ENCODE measurements at places on chromosomes 12 and 14. TPM values are rescaled to one million over a fixed set of nuclear protein-coding genes. Genes with fewer than 3 reads are reported as not detected.

The PRICKLE1 gene
- polyA plus RNA-seq: 32.3 TPM

- DNase-seq: no peak
Measured at GRCh38 chr14:64149921-64150320, 144.2 kb downstream of the ESR2 start.

The TAS2R30 gene
- 0.23 TPM for polyA plus RNA-seq

The IQSEC3 gene
- 3.9 TPM for polyA plus RNA-seq

DNA sequence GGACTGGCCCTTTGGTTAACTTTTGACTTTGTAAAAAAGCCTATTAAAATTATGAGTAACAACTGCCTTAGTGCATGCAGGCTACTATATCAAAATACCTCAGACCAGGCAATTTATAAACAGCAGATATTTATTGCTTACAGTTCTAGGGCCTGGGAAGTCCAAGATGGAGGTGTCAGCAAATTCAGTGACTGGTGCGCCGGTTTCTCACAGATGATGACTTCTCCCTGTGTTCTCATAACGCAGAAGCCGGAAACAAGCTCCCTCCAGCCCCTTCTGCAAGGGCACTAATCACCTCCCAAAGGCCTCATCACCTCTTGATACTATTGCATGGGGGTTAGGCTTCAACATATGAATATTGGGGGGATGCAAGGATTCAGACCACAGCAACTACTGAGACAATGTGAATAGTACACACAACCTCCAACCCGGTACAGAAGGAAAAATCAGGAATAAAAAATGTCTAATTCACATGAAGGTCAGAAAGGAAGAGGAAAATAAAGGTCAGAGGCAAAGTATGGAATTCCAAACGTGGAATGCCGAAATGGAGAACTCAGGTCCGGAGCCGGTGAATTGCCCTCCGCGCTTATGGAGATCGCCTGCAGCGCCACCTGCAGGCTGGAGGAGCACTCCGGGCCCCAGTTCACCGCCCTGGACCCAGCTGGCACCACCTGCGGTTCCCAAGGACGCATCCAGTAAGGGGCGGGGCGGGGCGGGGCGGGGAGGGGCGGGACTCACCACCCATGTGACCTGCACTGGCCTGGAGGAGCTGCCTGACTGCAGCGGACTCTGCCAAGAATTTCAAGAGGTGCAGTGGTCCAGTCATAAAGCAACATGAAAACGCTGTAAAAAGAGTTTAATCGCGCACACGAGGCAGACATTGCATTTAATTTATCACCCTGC lies 203.4 kb downstream of the KIF26A start:
- DNase-seq: peak; percentile 20

- DNase-seq: no peak
Measured at GRCh38 chr14:105491366-105491973, 424 bp downstream of the TEDC1 start.

The OR6C2 gene
- not detected for polyA plus RNA-seq

DNA sequence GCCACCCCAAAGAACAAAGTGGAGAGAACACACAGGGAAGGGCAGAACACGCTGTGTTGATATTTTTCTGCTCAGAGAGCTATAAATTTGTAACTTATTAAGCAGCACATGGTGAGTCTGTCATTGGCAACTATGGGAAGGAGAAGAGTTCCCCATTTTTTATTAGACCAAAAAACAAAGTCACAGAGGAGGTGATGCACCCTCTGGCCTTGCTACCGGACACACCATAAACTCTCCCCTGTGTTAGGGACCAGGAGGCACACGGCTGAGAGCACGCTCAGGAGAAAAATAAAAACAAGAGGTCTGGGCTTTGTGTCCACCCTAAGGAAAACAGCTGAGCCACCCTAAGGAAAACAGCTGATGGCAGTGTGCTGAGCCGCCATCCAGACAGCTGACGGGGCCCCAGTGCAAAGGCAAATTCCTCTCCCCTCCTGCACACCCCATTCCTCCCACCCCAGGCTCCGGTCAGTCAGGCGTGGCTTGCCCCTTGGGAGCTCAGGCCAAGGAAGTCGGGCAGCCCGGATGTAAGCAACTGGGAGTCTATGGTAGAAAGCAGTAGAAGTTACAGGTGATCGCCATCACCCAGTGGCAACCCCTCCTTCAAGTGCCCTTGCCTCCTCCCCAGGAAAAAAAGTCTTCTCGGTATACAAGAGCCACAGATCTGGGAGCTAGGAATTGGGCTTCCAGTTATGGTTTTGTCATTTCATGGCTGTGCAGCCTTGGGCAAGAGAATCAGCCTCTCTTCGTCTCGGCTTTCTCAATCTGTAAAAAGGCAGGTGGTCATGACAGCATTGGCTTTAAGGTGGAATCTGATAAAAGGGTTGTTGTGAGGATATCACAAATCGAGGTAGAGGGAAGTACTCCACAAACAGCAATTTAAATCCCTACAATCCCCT lies 2.4 kb downstream of the PXN start:
- peak; percentile 77 for DNase-seq

- peak; percentile 18 for DNase-seq
Measured at GRCh38 chr12:128959901-128960300, 106.6 kb downstream of the GLT1D1 start.

DNA sequence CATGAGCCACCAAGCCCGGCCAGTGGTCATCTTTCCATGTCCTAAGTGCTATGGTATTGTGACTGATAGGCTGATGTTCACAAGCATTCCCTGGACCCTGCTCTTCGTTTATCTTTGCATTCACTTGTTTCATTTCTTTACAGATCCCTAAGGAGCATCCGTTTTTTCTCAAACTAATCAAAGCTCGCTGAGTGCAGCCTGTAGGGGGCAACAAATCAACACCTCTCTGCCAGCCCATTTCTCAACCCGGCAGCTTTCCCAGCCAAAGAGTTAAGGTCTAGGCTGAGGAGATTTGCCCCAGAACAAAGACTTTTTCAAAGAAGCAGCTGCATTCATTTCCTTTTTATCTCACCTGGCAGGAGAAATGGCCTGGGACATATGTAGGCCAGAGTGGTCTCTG lies 12.1 kb downstream of the SIRT4 start:
- no peak for DNase-seq

DNA sequence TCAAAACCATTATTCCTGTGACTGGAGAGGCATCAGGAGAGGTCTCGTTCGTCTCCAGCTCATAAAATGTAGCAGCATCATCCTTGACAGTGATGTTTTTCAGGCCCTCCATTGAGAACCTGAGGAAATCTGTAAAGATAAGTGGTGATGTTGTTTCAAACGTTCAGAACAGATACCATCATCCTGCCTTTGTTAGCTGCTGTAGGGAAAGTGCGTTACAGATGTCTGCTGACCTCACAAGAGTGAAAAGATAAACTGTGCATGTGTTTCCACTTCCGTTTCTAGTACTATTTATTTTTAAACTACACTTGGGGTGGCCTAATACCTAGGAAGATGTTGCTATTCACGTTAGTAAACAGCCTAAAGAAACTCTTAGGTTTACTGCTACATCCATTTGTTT lies 28.4 kb downstream of the BCL2L14 start:
- no peak for DNase-seq

DNA sequence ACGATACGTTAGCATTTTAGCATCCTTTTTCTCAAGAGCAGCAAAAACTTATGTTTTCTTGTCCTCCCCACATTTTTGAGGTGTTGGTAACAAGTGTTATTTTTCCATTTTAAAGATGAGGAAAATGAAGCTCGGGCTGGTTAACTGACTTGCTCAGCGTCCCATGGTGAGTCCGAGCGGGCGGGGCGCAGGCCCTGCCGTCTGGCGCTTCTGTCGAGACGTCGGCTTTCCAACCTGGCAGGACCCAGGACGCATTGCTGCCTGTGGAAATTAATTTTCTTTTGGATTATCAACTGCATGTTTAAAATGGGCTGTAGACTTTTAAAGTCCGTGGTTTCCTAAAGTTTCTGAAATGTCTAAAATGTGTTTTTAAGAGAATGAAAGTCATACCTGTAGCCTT lies 30.4 kb downstream of the XRCC3 start:
- no peak for DNase-seq

- DNase-seq: no peak
Measured at GRCh38 chr12:129276361-129277060, 423.2 kb downstream of the GLT1D1 start.

- no peak for DNase-seq
Measured at GRCh38 chr12:97194546-97194945, 268.1 kb upstream of the RMST start.

The IAPP gene
- polyA plus RNA-seq: not detected

GRCh38 chr12:27875677-27876076 lies 95.6 kb upstream of the MANSC4 start:
- no peak for DNase-seq

The MFAP5 gene
- polyA plus RNA-seq: 142 TPM

- no peak for DNase-seq
Measured at GRCh38 chr14:89327771-89328212, 89.2 kb downstream of the FOXN3 start.

GRCh38 chr14:63088865-63089264 lies 43.6 kb upstream of the KCNH5 start:
- DNase-seq: no peak

DNA sequence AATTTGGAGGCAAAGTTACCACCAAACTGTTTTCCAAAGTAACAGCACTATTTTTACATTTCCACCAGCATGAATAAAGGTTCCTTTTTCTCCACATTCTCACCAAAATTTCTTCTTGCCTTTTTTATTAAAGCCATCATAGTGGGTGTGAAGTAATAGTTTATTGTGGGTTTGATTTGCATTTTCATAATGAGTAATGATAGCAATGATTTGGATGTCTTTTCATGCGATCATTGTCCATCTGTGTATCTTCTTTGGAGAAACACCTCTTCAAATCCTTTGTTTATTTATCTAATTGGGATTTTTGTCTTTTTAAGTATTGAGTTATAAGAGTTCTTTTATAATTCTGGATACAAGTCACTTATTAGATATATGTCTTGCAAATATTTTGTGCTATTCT lies 172.7 kb downstream of the CNTN1 start:
- no peak for DNase-seq

GRCh38 chr14:71533390-71533789 lies 398.8 kb upstream of the RGS6 start:
- DNase-seq: peak; percentile 41

The LRCOL1 gene
- polyA plus RNA-seq: not detected

DNA sequence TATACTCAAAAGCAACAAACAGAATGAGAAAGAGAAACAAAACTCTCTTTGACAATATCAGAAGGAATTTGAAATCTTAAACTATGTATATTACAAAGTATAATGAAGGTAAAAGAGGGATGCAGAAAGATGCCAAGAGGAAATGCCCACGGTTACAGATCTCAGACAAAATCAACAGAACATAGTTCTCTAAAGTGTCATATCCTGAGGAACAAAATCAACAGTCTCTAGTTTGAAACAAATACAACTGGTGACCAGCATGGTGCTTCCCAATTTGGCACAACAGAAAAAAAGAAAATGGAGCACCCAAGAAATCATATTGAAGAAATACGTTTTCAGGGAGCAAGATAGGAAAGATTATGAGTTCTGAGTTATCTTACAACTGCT lies 116.5 kb downstream of the METTL25 start:
- no peak for DNase-seq

- no peak for DNase-seq
Measured at GRCh38 chr12:24919346-24920001, 29.4 kb downstream of the BCAT1 start.

DNA sequence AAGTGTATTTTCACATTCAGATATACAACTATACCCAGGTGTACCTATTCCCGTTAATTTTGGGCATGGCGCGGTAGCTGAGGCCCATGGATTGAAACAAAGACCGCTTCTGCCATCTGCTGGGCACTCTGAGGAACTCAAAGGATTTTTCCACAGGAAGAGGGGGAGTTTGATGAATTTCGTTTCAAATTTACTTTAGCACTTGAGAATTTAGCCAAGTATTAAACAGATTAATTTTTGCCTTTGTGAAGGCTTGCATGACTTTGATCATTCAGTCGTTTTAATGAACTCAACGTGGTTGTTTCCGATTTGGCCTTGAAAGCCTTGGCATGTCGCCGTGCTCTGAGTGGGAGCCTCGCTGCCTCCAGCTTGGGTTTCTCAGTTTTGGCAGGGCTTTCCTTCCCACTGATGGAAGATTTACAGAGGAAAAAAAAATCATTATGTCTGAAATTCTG lies 153.2 kb upstream of the DDHD1 start:
- DNase-seq: peak; percentile 84

- no peak for DNase-seq
Measured at GRCh38 chr12:116931665-116932064, 20.9 kb downstream of the FBXW8 start.

GRCh38 chr12:80830533-80831088 lies 107.1 kb downstream of the LIN7A start:
- DNase-seq: no peak

DNA sequence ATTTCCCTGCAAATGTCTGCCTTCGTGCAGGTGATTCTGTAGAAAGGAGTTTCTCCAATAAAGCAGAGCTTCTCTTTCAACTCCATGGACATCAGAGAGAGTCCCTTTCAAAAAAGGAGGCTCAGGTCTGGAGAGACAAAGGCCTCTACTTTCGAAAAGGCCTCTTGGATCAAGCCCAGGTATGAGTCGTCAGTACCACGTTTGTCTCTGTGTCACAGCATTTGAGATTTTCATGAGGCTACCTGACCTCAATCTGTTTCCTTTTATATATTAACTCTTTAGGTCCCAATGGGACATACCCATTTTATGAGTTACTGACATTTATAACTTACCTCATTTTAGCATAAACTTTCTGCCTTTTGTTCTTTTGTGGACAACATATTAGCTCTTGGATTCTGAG lies 290.8 kb downstream of the RPAP3 start:
- no peak for DNase-seq

The C14orf39 gene
- 0.70 TPM for polyA plus RNA-seq

The LGMN gene
- 60.1 TPM for polyA plus RNA-seq

DNA sequence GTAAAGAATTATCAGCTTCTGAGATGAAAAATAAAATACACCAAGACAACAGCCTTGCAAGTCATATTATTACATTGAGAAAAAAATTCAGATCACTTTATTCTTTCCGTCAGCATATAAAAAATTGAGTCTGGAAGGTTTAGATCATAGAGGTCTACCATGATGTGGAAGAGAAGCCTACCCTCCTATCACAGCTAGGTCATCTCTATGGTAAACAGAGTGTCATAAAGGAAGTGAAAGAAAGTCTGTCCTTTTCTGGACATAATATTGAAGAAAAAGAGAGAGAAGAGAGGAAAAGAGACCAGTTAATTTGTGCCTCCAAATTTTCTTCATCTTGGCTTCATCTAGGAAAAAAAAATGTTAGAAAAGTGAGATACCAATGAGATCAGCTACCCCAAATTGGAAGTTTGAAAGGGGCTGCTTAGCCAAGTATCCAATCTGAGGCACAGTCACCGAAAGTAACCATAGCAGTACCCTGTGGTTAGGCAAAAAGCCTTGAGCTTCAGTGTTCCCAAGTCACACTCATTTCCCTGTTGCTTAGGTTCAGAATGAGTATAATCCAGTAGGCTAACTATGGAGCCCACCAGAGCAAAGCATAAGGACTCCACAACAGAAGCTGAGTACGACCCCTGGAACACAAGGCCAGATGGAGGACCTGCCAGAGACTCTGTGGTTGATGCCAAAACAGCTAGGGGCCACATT lies 38.1 kb downstream of the DUSP6 start:
- no peak for DNase-seq
